ENCODE measurements at places on chromosomes 7 and 10. TPM values are rescaled to one million over a fixed set of nuclear protein-coding genes. Genes with fewer than 3 reads are reported as not detected.

Gene ATG9B
- total RNA-seq: 5.0 TPM

Gene TMEM72
- not detected for total RNA-seq

Gene PIK3CG
- 36.6 TPM for total RNA-seq

Gene FAM131B
- 1.3 TPM for total RNA-seq

GRCh38 chr10:101550965-101551364 is 37.1 kb downstream of the POLL start:
- no peak for DNase-seq

DNA sequence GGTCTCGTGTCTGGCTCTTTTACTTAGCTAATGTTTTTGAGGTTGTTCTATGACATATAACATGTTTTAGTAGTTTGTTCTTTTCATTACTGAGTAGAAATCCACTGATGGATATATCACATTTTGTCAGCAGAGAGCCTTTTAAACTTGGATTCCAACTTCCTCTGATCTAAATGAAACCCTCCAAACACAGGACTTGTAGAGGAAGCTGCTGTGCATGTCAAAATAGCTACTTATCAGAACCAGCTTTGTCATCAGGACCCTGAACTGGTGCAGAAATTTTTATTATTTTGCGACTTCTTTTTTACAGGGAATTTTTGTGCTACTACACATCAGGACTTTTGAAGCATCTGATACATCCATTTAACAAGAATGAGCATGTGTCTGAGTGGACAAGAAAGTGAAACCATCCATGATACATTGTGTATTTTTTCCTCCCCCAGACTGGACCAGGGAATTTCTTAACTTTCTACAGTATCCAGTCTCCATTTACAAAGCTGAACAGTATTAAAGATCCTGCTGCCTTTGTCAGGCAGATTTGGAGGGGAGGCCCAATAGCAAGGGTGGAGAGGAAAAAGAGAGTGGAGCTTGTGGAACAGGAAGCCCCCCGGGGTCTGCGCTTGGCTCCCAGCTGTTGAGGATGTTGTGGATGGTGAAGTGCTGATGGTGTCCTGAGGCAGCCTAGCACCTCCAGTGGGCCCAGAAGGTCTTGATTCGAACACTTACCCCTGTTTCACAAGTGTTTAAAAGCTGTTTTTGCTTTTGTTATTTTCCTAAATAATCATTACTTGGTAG is 29.3 kb upstream of the MTPAP start:
- no peak for DNase-seq

- DNase-seq: no peak
Observed at GRCh38 chr7:143199040-143199439, 15.8 kb downstream of the TAS2R39 start.

DNA sequence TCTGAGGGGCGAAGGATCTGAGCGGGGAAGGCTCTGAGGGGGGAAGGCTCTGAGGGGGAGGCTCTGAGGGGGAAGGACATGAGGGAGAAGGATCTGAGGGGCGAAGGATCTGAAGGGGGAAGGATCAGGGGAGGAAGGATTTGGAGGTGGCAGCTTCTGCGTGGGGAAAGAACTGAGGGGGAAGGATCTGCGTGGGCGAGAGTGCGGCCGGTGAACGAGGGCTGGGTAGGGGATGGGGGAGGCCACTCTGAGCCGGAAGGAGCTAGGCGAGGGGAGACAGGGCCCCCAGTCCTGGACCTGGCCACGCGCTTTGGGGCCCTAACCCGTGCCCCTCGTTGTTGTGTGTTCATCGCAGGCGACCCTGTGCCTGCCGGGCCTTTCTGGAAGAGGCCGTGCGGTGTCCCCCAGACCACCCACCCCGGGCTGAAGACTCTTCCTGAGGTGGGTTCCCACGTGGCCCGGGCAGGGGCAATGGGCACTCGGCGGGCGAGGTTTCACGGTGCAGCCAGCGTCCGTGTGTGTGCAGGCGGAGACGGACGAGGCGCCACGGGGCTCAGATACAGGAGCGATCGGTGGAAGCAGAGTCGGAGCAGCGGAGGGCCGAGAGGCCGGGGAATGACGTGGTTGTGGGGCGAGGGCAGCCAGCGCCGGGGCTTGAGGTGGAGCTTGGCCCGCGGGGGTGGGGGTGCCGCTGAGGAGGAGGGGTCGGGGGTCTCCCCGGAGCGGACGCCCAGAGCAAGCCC is 2.0 kb downstream of the CALY start:
- no peak for DNase-seq

- no peak for DNase-seq
Observed at GRCh38 chr10:58833771-58834561, 321.3 kb downstream of the BICC1 start.

DNA sequence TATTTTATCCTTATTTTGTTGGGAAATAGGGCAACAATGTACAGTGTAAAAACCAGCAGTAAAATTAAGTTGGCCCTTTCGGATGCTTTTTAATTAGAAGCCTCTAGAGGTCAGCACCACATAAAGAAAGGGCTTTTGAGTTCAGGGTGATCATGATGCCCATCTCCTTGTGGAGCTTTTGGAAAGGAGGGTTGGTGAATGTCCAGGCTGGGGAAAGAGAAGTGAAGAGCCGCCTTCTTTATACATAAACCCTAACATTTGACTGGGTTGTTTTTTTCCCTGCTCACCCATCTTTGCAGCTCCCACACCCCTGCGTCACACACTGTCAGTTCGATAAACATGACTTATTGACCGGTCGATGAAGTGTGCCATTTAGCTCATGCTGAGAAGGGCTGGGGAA is 29.8 kb downstream of the MTURN start:
- no peak for DNase-seq

- no peak for DNase-seq
Observed at GRCh38 chr7:29527505-29528108, 36.0 kb upstream of the PRR15 start.

- no peak for DNase-seq
Observed at GRCh38 chr10:34098821-34099567, 716.1 kb downstream of the PARD3 start.

- no peak for DNase-seq
Observed at GRCh38 chr10:86953747-86954680, 3.4 kb downstream of the MMRN2 start.

DNA sequence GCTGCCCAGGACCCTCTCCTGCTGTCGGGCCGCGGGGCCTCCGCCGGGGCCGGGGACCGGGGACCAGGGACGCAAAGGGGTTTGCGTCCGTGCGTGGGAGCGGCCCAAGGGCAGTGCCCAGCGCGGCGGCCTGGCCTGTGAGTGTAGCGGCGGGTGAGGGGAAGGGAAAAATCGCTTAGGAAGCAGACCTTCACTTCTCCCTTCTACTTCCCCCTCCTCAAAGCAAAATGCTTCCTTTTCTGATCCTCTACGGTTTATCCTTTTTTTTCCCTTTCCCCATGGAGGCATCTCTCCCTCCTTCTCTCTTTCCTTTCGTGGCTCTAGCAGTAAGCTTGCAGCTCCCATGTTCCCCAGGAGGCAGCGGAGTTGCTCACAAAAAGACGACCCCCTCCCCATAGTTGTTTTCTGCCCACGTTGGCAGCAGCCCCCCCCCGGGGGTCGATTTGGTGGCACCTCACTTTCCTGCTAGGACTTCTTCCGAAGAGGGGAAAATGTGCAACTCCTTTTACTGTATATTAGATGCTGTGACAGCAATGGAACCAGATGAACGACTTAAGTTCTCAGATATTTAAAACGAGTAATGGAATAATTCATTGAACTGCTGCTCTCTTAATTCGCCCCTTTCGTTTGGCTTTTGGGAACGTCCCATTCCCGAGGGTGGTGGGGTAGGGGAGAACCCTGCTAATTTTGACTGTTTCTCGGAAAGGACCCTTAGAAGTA is 724 bp downstream of the CAPZA2 start:
- DNase-seq: no peak

GRCh38 chr10:78970261-78970660 is 98.5 kb upstream of the ZMIZ1 start:
- DNase-seq: no peak

DNA sequence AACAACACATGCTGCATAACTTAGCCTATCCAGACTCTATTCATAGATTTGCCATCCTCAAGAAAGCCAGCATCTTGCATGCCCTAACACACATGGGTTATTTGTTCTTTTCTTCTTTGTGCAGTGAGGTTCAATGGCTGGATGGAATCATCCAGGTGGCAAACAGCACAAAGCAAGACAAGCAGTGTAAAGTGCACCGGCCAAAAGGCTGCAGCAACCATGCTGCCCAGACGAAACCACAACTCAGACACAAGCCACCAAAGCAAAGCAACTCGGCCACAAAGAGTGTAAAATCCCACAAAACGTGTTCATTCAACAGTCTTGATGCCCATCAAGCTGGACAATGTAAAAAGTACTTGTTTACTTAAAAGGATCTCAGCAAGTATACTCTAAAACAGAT is 76.9 kb downstream of the PIP4K2A start:
- DNase-seq: no peak

- no peak for DNase-seq
Observed at GRCh38 chr10:95688648-95689047, 5.1 kb downstream of the TCTN3 start.

- DNase-seq: peak; percentile 32
Observed at GRCh38 chr10:30736685-30737232, 107.2 kb upstream of the LYZL2 start.

GRCh38 chr10:116826803-116827202 is 22.5 kb upstream of the ENO4 start:
- DNase-seq: no peak
